Ovary (tissue), 10 donors: ENCODE measurements at places on chromosomes 3 and 15. TPM values are rescaled to one million over a fixed set of nuclear protein-coding genes. Genes with fewer than 3 reads are reported as not detected.

DNA sequence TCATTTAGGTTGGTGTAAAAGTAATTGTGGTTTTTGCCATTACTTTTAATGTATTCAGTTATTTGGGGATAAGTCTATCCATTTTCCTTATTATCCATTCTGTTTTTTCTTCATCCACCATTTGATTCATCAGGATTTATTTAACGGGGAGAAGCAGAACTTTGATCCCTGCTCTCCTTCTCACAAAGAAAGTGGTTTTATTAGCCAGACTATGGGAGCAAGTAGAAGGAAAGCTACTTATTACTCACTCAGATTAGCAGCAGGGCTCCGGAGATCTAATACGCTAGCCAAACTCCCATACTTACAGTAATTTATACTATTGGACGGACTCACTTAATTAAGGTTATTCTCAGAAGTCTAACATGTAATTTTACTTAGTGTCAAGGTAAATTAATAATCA is 14.7 kb upstream of the TMEM87A start:
- no peak for DNase-seq

DNA sequence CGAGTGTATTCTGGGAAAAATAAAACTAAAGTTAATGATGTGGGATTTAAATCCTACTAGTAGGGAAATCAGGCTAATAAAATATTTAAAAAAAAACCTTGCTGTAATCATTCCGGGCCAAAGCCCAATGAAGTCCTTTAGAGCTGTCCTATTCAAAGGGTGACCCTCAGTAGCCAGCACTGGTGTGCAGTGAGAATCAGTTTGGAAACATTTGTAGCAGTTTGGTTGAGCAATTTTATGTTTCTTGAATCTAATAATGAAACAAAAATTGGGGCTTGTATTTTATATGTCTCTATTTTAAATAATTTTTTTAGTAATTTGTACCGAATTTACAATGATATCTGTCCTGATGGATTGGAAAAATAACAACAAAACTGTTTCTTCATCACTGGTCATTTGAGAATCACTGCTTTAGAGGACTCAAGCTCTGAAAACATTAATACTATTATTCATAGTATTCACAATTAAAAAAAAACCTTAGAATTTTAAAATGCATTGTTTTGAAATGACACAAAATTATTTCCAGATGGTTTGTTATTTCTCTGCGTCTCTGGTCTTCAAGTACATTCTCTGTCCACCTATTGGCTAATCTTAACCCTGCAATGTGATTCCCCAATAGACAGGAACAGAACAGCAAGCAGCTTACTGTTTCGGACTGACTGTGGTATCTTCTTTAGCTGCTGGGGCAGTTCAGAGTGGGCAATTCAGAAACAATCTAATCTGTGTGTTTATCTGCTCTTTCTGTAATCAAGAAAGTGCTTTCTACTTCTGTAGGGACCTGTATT is 71.2 kb downstream of the OTOL1 start:
- no peak for DNase-seq

DNA sequence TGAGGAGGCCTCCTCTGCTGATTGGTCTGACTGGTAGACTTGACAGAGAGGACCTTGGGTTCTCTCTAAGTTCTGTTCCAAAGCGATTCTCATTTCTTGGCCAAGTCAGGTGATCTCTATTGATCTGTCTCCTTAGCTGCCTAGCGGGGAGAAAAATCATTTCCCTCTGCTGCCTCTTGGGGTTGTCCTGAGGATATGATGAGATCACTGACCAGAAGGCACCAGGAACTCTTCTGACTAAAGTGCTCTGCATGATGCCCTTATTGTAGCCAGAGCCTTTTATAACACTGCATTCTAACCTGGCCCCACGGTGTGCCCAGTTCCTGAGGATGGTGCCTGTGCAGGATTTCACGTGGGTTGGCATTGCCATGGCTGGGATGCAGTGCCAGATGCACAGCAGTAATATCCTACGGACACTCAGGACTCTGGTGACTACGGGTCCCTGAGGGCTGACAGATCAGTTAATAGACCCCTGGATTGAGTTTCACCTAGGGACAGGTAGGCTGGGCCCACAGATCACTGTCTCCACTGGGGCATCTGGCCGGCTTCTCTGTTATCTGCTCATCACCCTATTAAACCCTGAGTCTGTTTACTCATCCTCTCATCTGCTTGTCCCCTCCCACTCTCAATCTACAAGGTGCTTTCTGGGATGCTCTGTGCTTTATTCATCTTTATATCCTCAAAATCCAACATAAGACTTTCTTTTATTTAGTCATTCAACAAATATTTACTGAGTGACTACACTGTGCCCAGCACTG is 3.9 kb upstream of the HEG1 start:
- no peak for DNase-seq

DNA sequence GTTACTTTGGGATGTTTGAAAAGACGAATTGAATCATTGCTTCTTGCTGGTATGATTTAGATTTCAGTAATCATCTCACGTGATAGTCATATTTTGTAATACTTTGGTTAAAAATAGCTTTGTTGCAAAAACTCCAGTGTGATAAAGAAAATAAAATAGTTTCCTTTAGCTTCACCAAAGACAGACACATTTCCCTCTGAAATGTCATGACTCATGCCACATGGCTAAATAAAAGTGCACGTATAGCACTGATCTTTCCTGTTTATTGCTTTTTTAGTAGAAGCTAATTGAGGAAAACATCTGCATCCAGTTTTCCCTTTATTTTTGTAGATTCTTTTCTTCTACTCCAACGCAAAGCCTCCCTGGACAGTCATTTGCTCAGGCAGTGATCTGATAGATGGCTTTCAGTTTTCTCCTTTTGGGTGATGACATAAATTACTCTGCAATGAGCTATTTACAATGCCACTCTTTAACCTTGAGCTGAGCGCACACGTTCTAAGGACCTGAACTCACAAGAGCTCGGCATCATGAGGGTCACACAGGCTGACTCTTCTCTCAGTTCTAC is 84.9 kb downstream of the ARNT2 start:
- DNase-seq: no peak

DNA sequence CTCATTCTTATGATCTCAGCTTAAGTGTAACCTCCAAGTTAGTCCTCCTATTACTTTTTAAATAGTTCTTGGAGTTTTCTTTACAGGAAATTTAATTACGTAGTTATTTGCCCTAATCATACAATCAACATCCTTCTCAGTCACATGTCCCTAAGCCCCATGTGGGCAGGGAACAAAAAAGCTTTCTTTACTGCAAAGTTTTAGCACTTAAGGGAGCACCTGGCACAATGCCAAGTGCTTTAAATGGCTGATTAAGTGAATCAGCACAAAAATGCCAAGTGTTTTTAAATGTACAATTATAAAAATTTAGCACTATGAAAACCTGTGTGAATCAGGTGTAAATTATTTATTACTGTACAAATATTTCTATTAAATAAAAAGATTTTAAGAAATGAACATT is 445.3 kb downstream of the C3orf38 start:
- DNase-seq: no peak

DNA sequence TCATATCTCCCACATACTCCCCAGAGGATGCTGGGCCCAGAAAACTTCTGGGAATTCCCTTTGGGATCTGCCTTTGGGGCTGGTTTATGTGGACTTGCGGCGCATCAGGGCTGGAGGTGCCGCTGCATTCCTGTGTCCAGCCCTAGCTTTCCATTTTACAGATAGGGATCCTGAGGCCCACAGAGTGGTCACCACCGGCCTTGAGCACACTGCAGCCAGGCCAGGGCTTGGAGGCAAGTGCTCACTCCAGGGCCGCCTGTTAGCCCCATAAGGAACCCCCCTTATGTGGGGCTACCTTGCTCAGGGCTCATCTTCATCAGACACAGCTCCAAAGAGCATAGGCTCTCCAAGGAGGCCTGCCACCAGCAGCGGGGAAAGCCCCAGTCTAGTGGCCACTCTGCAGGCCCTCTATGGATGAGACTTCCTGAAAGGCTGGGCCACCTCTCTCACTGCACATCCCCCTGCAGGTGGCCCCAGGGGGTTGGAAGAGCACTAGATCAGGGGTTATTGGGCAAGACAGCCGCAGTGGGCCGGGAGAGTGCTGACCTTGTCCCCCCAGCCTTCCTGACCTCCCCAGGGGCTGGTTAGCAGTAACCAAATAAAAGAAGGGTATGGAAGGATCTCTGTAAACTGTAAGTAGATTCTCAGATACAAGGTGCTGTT is 9.2 kb upstream of the ATP2B2 start:
- no peak for DNase-seq

GRCh38 chr3:129507181-129507831 is 21.1 kb upstream of the RHO start:
- no peak for DNase-seq

DNA sequence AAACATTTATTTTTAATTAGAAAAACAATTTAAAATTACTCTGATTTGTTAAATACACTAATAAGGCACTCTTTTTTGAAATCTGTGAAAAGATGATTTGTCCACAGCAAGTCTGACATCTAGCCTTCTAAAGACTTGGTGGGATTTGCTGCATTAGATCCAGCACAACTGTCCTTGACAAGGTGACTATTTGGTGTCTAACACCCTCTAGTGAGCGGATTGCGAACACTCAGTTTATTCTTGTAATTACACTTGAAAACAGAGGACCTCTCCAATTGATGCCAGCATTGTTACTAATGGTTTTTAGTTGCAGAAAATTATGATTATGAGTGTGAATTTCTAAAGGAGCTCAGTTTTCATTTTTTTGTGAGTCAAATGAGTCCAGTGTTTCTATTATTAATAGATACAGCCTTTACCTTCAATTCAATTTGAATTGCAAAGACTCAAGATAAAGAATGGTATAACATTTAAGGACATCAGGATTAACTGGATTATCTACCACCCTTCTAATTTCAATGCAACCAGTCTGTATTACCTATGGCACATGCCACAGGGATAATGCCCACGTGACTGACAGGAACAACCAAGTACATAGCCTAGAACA is 29.7 kb upstream of the STRIT1 start:
- no peak for DNase-seq

GRCh38 chr15:52557274-52557641 is 11.6 kb downstream of the ARPP19 start:
- DNase-seq: no peak

DNA sequence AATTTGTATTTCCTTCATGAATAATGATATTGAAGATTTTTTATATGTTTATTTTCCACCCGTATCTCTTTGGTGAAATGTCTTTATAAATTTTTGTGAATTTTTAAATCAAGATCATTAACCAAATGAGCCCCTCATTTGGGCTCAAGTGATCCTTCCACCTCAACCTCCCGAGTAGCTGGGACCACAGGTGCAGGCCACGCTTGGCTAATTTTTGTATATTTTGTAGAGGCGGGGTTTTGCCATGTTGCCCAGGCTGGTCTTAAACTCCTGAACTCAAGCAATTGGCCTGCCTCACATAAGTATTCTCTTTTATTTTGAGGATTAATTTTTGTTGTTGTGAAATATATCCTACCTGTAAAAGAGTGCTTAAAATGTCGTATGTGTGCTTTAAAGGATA is 4.9 kb downstream of the BBS4 start:
- no peak for DNase-seq

- no peak for DNase-seq
Observed at GRCh38 chr3:14507757-14508504, 32.2 kb downstream of the GRIP2 start.

GRCh38 chr3:110456001-110456400 is 615.6 kb upstream of the NECTIN3 start:
- no peak for DNase-seq

The AGBL1 gene
- 0.02 TPM for polyA plus RNA-seq

The CD86 gene
- 8.7 TPM for polyA plus RNA-seq

The IRAK2 gene
- polyA plus RNA-seq: 2.3 TPM
